ENCODE measurements at places on chromosomes 5 and 9. TPM values are rescaled to one million over a fixed set of nuclear protein-coding genes. Genes with fewer than 3 reads are reported as not detected.

Gene WNT8A
- not detected for total RNA-seq

Gene CD180
- total RNA-seq, result not detected

- DNase-seq, result no peak
These were observed 87.0 kb upstream of the ATG10 start for GRCh38 chr5:81884871-81885270.

GRCh38 chr5:39024884-39025283 lies 49.3 kb downstream of the RICTOR start:
- no peak for DNase-seq

DNA sequence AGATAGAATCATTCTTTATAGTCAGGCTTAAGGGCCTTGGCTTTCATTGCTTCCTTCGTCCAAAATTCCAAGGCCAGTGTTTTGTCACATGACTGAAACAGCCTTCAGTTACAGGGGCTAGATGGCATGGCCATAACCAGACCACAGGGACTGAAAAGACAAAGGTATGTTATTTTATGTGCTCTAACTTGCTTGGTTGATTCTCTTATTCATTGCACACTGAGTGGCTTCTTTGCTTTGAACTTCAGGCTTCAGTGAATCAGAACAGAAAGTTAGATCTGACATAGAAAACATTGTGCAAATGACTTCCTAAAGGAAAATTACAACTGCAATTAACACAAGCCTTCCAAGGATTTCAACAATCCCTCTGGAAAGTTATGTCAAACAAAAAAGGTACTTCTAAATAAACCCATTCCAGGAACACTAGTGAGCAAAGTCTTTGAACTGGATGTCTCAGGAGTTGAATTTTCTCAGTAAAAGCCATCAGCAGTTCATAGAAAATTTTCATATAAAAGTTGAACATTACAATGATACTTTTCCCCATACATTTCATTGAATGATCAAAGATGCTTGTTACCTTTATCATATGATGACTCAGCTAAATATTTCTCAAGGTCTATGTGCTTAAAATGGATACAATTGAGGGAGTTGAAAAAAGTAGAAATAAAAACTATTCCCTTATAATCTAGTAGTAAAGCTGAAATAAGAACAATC lies 355.3 kb downstream of the TMEM232 start:
- DNase-seq, result no peak

- no peak for DNase-seq
These were observed 2.3 kb downstream of the PNPLA7 start for GRCh38 chr9:137547687-137548543.

- no peak for DNase-seq
These were observed 24.4 kb upstream of the ANXA6 start for GRCh38 chr5:151181818-151182523.

GRCh38 chr5:1878050-1878849 lies 4.5 kb downstream of the IRX4 start:
- no peak for DNase-seq

Measured in glomerular endothelial cell (primary cell).